ENCODE measurements at places on chromosomes 7 and 10.

GRCh38 chr10:51564896-51565510, 134.4 kb downstream of the CSTF2T start:
- DNase-seq: peak; percentile 17

GRCh38 chr10:119638982-119639381, 12.2 kb upstream of the BAG3 start:
- DNase-seq: no peak

GRCh38 chr7:48109848-48110663, 21.0 kb downstream of the UPP1 start:
- peak; percentile 83 for DNase-seq

GRCh38 chr7:150410680-150411346, 31.7 kb downstream of the ZNF775 start:
- DNase-seq: no peak

- DNase-seq: no peak
Observed at GRCh38 chr10:113764582-113764981, 13.1 kb downstream of the PLEKHS1 start.

DNA sequence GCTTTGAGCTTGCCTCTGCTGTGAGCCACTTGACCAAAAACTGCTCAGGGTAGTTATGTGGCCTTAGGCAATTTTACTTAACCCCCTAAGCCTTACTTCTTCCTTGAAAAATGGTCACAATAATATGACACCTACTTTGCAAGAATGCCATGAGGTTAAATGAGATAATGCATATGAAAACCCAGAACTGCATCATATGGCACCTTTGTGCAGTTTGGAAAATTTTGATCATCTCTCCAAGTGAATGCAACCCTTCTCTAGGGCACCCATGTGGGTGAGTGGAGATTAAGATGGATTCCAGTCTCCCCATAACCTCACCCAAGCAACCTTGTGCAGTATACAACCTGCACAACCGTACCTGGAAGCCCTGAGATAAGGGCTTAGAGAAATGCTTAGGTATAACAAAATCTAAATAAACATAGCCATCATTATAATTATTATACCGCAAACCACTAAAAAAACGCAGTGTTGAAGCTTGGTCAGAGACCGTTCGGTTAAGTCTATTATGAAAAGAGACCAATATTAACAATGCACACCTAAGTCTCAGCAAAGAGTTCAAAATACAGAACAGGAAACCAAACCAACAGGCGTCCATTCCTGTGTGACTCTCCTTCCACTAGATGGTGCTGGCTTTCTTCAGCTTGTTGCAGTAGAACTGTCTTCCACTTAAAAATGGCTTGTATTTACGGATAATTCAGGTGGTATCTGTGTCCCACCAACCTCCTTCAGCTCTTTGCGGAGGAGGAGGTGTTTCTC, 21.0 kb upstream of the ASB15 start:
- peak; percentile 81 for DNase-seq

DNA sequence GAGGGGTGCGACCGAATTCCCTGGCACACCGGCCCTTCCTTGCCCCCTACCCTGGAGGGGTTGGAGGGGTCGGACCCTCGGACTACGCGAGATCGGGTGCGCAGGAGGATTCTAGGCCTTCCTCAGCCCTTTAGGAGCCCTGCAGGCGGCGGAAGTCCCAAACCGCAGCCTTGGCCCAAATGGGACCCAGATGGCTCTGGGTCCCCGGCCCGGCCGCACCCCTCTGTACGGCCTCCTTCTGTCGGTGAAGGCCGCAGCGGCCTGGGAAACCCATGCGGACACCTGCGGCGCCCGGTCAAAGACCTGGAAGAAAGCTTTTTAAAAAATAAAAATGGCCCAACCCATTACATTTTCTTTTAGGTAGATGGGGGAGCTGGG, 2.4 kb upstream of the VAX1 start:
- DNase-seq: no peak

GRCh38 chr7:101559586-101559985, 69.5 kb downstream of the MYL10 start:
- no peak for DNase-seq

- DNase-seq: no peak
Observed at GRCh38 chr10:7157091-7157490, 253.7 kb downstream of the SFMBT2 start.

GRCh38 chr7:158495786-158496185, 91.8 kb downstream of the PTPRN2 start:
- DNase-seq: peak; percentile 36

GRCh38 chr10:18226336-18226735, 86.1 kb downstream of the CACNB2 start:
- no peak for DNase-seq

GRCh38 chr7:110595694-110596093, 495.2 kb upstream of the LRRN3 start:
- peak; percentile 43 for DNase-seq

DNA sequence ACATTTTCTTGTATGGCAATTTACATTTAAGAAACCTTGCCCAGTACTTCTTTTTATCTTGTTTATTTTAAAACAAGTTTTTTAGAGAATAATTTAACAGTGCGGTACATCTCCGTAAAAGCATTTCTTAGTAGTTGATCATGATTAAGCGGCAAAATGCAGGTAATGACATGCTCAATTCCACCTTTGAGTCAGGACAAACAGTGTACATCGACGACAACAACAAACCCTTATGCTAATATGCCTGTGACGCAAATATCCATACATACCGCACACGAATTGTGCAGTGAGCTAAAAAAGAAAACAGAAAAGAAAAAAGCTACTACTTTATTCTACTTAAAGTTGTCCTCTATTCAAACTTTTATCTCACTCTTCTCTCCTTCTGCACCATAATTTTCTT, 1.9 kb downstream of the MAGI2 start:
- no peak for DNase-seq

DNA sequence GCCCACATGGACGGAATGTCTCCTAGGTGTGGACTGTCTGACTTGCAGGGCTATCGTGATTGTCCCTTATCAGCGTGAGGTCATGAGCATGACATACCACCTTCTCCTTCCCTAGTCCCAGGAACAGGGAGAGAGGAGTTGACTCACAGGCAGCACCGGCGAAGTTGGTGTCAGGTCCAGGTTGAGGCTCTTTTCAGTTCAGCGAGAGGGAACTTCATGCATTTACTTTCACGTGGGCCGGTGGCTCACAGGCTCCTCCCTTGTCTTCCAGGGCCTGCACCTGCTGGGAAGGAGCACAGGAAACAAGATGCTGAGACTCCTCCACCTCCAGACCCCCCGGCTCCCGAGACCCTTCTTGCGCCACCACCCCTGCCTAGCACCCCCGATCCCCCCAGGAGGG, 46.1 kb downstream of the PROSER2 start:
- no peak for DNase-seq

- DNase-seq: no peak
Observed at GRCh38 chr10:79248341-79249185, 98.7 kb upstream of the PPIF start.

- DNase-seq: no peak
Observed at GRCh38 chr10:21180604-21181003, 283.5 kb upstream of the NEBL start.

GRCh38 chr7:50292763-50293162, 11.8 kb upstream of the IKZF1 start:
- no peak for DNase-seq

GRCh38 chr10:131195116-131195515, 116.4 kb downstream of the TCERG1L start:
- no peak for DNase-seq

DNA sequence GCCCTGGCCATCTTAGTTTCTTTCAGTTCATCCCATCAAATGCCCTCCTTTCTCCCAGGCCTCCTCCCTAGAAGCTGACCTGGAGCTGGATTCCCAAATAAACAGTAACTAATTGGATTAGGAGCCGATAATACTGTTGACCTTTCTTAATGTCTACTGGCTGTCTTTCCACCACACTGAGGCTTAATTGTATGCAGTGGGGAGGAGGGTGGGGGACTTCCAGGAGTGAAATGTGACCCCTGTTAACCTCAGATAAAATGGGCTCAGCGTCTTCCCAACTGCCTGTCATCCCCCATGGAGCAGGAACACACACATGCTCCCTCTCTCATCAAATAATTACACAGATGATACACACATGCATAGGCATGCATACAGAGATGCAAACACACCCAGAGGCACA, 53.7 kb upstream of the LBX1 start:
- no peak for DNase-seq

DNA sequence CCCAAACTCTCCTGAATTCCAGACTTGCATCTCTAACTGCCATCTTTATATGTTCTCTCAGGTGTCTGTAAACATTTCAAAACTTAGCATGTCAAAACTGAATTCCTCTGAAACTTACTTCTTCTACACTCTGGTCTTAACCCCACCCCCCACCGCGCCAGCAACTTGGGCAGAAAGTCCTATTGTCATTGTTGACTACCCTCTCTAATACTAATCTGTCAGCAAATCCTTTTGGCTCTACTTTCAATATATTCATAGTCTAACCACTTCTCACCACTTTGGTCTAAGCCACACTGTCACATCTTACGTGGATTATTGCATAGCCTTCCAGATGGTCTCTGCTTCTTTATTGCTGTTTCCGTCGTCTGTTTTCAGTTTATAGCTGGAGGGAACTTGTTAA, 86.6 kb downstream of the AHCYL2 start:
- no peak for DNase-seq
